ENCODE measurements at places on chromosomes 2 and 18.

DNA sequence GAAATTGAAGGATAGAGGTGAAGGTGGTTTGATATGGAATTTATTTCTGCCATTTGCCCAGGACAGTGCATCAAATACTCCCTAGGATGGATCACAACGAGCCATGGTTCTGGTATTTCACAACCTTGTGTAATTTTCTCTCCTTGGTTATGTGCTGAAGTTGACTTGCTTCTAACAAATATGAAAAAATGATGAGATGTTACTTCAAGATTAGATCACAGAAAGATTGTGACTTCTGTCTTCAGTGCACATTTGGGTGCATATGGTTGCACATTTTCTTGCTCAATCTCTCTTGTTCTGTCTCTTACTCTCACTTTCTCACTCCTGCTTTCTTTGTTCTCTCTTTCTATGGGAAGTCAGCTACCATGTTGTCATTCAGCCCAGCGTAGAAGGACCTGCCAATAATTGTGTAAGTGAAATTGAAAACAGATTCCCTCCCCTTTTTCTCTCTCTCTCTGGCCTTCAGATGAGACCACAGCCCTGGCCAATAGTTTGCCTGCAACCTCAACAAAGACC lies 104.6 kb upstream of the RMDN2 start:
- DNase-seq: no peak

- no peak for DNase-seq
Measured at GRCh38 chr2:7634409-7634808, 717.2 kb downstream of the RNF144A start.

GRCh38 chr18:28176948-28177827 lies at the start of gene CDH2:
Gene CDH2 (minus strand): TSS chr18:28177130. CDS start chr18:28177022, 108 bp downstream.
- peak; percentile 84 for DNase-seq

GRCh38 chr2:64792300-64792699 lies 138.6 kb upstream of the SERTAD2 start:
- no peak for DNase-seq

DNA sequence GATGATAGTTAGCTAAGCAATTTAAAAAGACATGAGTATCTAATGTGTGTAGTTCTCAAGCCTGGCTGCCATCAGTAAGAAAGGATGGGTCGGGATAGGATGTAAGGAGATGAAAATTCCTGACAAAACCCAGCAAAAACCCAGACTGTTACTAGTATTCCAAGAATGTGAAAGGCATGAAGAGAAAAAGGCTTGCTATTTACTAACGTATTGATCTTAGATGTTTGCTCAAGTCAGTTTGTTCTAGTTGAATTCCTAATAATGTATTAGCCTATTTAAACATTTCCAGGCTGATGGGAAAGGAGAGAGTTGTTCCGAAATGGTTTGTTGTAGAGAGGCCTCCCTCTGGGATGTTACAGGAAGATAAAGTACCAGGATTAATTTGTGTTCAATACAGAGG lies 88.2 kb downstream of the ZNF532 start:
- DNase-seq: no peak

DNA sequence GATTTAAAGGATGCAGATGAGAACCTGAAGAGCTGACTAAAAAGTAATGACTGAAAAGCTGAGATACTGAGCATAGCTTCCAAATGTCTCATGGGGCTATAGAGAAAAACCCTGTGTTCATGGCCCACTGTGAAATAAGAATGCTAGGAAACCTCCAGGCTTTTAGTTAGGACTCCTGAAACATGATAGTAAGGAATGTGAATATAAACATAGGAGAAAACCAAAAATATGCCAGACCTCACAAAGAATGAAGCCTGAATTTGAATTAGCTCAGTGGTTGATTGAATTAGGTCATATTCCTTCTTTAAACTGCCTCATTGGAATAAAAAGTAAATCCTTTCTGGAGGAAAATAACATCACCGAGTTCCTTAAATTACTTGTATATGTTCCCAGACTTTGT lies 194.5 kb upstream of the NXPH2 start:
- DNase-seq: no peak

DNA sequence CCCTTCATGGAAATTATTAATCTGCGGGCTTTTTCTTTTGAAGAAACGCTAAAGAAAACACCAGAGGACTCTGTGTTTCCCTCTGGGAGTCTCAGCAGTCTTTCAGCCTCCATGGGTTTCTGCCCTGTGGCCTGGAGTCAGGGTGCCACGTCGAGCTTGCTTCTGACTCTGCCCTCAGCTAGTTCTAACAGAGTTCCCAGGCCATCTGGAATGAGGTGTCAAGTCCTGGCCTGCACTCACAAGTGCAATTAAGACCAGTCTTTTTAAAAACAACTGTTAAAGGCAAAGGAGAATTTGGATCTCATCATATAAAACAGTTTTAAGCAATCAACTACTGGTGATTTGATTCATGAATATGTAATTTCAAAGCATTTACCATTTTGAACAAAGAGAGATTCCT lies 157.3 kb downstream of the RHBDD1 start:
- no peak for DNase-seq

DNA sequence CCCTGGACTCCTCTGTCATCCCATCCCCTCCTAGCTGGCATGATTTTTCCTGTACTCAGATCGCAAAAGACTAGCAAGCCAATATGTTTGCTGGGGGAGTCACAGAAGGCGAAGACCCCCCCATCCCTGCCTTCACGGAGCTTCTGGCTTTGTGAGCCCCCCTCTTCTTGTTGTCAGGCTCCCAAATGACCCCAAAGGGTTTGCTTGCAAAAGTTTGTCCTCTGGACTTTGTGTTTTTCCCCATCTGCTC lies 169.9 kb downstream of the SMAD7 start:
- no peak for DNase-seq

DNA sequence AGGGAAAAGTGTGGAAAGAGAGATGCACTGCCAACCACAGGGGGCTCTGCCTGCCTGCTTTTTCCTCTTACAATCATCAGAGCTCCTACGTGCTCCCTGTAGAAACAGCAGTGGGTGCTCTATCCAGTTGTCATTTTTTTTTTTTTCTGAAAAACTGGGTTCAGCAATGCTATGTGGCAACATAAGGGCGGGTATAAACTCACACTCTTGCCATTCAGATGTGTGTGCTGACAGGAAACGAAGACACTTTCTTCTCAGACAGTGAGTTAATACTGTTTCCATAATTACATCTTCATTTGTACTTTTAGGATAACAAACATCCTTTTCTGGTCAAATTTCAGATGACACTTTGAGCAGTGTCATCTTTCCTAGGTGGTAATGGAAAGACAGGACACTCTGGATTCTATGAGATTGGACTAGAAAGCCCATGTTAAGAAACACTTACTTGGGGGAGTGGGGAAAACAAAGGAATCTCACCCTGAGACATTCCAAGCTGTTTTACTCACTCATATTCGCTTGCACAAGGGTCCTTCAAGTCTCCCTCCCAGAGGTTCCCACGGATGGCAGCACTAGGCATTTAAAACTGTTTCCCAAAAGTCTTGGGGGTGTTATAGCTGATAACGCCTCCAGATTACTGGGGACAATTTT lies 41.3 kb downstream of the CCDC93 start:
- DNase-seq: no peak

- no peak for DNase-seq
Measured at GRCh38 chr18:74828200-74828599, 230.5 kb downstream of the ZNF407 start.

GRCh38 chr2:65062843-65063825 lies 6.9 kb downstream of the CEP68 start:
- no peak for DNase-seq

GRCh38 chr2:237243487-237243886 lies 157.8 kb downstream of the COPS8 start:
- no peak for DNase-seq

DNA sequence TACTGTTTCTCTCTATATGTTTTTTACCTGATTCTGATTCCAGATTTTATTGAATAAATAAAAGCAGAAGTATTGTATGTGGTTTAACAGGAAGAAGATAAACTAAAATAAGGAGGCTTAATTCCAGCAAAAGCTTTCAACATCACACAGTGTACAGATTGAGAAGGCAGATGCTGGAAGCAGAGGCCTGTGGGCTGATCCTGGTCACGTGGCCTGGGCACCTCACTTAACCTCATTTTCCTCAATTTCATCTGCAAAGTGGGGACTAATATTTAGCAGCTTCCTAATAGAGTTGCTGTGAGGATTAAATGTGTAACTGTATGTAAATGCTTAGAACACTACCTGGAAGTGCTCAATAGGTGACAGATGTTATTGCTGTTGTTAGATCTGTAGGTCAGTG lies 58.0 kb downstream of the CDCA7 start:
- no peak for DNase-seq

DNA sequence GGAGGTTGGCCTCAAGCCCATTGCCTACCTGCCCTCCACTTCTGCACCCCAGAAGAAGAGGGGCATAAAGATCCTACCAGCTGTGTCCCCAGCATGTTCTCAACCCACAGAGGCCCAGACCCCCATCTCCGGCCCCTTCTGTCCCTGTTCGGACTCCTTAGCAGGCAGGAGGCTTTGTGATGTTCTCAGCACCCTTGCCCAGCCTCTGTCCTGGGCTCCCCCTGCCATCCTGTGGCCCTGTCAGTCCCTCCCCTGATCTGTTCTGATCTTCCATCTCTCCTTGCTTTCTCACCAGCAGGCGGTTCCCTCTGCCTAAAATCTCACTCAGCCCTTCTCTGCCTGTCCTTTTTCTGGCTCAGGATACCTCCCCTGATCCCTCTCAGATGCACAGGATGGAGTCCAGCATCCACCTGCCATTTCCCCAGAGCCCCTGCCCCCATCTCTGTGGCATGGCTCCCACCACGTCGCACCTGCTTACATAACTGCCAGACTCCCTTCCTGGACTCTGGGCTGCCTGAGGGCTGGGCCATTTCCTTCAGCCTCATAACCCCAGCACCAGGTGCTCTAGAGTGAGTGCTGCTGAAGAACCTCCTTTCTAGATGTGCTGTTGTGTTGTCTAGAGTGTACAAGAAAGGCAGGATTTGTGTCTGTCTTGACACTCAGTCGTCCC lies 134.0 kb downstream of the CTIF start:
- no peak for DNase-seq

- no peak for DNase-seq
Measured at GRCh38 chr2:211228559-211228958, 672.2 kb downstream of the CPS1 start.

DNA sequence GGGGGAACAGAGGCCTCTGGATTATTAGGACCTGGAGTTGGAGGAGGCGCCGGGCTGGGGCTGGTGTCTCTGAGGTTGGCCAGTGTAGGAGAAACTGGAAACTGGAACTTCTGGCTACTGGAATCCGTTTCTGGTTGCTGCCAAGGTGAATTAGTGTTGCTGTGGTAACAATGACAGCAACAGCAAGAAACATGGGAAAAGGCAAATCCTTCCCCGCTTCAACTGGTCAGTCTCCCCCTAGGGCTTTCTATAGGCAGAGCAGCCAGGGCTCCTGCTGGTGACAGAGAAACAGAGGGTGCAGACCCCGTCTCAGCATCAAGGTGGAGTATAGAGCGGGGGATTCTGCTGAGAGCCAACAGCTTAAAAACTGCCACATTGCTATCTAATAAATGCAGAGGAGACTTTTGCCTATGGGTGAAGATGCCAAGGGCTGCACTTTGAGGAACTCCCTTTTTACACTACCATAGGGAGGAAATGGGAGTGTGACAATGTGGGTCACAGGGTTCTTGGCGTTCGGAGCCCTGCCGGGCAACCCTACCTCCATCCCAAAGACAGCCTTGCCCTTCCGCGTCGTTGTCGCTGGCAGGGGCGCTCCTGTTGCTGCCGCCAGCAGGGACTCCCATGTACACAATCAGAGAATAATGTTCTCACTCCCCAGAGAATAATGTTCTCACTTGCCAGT lies 81.4 kb upstream of the CABLES1 start:
- DNase-seq: no peak

GRCh38 chr18:3842844-3843243 lies 392.9 kb downstream of the TGIF1 start:
- no peak for DNase-seq

DNA sequence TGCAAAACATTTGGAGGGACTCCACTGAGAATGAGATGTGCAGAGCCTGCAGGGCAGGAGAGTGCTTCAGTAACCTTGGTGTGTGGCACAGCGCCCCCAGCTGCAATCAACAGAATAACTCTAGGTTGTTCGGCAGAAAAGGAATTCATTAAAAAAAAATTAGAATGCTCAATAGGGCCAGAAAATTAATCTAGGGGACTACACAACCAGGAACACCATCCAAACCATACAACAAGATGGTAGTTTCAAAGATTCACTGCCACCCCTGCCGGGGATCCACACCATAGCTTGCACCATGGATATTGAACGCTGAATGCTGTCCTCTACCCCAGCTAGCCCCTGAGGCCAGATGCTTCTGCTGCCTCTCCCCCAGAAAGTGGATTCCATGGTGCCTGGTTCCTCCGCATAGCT lies 50.1 kb downstream of the THUMPD2 start:
- DNase-seq: no peak

- DNase-seq: peak; percentile 92
Measured at GRCh38 chr2:192194866-192195547, at the start of gene TMEFF2. Gene TMEFF2 (minus strand): TSS chr2:192194933. CDS start chr2:192194524, 409 bp downstream.

GRCh38 chr2:47321411-47322031 lies 81.4 kb upstream of the MSH2 start:
- no peak for DNase-seq

GRCh38 chr2:197140045-197140444 lies 170.5 kb downstream of the ANKRD44 start:
- DNase-seq: no peak

DNA sequence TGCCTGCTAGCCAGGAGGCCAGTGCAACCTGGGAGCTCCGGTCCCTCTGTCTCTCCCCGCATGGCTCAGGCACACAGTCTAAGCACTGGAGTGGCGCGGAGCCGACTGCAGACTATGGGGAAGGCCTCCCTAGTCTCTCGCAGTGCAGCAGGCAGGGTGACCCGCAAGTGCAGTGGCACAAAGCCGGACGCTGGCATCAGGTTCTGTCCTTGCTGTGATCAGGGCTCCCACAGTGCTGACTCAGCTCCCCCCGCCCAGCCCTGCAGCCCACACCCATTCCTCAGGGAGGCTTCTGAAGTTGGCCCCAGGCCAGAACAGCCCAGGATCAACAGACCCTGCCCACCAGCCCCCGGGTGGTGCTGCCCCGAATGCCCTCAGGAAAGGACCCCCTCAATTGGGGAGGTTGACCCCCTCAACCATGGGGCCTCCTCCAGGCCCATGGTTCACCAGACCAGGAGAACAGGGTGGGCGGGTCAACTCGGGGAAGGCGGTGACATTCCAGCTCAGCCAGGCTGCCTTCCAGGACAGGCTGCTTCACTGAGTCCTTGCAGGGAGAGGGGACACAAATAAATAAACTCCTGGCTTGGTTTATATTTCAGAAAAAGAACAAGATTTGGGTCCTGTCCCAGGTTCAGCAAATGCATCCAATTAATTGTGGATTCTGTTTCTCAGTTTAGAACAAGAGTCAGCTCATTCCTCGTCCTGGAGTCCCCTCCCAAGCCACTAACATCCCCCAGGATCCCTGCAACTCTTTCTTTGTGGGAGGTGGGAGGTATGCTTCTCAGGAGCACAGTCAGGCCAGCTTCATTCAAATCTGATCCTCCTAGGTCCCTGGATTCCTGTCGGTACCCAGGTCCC lies 12.2 kb downstream of the BIN1 start:
- DNase-seq: no peak

- no peak for DNase-seq
Measured at GRCh38 chr2:182229297-182229696, 197.5 kb downstream of the PDE1A start.

All from left forelimb (tissue), 1 donor.